ENCODE measurements at places on chromosomes 7 and 10.
A peak's percentile ranks its signal among the peaks of the same experiment; 100 is the strongest.

DNA sequence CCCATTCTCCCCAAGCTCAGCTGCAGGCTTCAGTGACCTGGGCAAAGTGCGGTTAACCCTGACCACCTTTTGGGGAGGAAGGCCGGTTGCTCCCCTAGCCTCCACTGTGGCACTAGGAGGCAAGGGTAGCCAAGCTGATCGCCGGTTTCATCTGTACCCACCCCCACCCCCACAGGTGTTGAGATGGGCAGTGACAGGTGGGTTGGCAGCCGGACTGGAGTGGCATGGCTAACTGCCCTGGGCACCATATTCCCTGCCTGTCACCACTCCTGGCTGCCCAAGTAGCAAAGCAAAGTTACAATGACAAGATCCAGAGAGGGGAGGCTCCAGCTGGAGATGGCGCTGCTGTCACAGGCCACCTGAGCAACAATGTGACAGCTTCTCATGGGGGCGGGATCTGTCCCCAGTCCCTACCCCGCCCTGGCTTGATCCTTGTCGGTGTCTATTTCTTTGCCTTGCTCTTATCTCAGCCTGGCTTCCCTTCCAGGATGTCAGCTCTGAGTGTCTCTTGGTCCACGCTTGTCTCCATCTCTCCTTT lies 27.0 kb upstream of the BMS1 start:
- DNase-seq: no peak

GRCh38 chr10:48740015-48740707 lies 55.5 kb downstream of the WDFY4 start:
- DNase-seq: no peak

- DNase-seq: peak; percentile 51
Observed at GRCh38 chr7:26198133-26198780, 2.3 kb downstream of the HNRNPA2B1 start.

DNA sequence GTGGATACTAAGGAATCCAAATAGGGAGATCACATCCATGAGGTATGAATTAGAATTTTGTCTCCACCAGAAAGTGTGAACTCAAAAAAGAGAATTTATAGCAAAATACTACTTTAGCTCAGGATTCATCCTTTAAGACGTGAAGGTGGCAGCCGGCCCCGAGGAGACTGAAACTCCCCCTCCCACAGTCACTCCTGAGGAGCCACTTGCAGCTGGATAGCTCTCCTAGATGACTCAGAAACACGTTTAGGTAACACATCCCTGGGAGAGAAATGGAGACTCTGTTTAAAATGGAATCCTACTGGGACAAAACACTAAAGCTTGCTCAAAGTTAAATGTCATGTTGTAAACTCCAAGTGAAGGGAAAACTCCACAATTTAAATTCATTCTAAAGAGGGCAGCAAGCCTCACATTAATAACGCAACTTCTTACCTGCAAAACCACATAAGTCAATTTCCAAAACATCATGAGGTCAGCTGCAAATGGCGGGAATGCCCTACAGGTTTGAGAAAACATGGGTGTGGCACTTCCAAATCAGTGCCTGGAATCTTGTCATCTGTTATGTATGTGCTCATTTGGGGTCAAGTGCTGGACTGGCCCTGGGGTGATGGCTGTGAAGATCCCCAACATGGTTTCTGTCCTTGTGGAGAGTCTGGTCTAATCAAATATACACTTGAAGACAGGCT lies 46.2 kb downstream of the ICA1 start:
- DNase-seq: no peak

DNA sequence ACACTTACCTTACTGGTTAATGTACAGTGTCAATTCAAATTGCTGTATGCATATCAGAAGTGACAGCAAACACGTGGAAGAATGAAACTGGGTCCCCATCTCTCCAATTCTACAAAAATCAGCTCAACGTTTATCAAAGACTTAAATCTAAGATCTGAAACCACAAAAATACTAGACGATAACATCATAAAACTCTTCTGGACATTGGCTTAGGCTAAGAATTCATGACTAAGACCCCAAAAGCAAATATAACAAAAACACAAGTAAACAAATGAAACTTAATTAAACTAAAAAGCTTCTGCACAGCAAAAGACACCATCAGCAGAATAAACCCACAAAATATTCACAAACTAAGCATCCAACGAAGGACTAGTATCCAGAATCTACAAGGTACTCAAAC lies 35.9 kb upstream of the PFKP start:
- DNase-seq: no peak

- DNase-seq: peak; percentile 58
Observed at GRCh38 chr10:23702977-23703414, 264.1 kb downstream of the OTUD1 start.

GRCh38 chr7:84088802-84089201 lies 105.8 kb downstream of the SEMA3A start:
- no peak for DNase-seq

GRCh38 chr7:135789956-135790355 lies 41.3 kb upstream of the FAM180A start:
- no peak for DNase-seq

All from fibroblast of skin of scalp (primary cell).